ENCODE measurements at places on chromosomes 2 and 18. TPM values are rescaled to one million over a fixed set of nuclear protein-coding genes. Genes with fewer than 3 reads are reported as not detected.

LBX2 gene
- 0.24 TPM for total RNA-seq

GAREM1 gene
- total RNA-seq, result 5.6 TPM

C1QL2 gene
- total RNA-seq, result 0.69 TPM

MC5R gene
- not detected for total RNA-seq

TUBA3D gene
- total RNA-seq, result not detected

REEP1 gene
- 1.6 TPM for total RNA-seq

DNA sequence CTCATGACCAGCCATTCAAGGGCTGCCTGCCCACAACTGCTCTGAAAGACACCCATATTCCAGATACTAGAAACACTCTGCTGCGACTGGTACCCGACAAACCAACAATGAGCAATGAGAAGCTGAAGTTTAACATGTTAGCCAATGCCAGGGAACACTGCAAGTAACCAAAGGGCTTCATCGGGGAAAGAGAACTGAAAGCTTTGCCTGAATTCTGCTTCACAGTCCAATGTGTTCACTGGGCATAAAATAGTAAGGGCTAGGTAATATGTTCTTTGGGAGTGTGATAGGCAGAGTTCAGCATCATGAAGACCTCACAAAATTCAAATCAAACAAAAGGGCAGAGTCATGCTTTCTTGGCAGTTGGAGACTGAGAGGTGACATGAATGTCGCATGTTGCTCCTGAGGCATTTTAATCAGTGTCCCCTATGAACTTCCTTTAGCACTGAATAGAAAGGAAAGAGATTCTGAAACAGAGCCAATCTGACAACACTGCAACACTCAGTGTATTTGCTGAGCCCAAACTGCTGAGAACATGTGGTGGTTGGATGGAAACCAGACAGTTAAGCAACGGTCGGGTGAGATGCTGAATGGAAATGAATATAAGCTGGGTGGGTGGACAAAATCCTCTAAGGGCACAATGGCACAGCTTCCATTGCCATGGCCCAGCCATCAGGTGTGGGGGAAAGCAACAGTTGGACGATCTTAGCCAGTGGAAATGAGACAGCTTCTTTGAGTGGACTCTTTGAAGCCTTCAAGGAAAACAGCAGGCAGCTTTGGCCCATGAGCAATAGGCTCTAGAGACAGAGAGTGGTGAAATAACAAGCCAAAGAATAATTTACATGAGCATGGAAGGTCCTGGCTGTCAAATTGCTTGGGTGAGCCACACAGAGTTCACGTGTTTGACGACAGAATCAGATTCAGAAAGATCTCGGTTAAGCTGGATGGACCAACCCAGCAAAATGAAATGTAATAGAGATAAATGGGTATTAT, 277.5 kb downstream of the AFF3 start:
- DNase-seq, result no peak
- no peak overlapping the region for H3K27ac ChIP-seq
- H3K4me3 ChIP-seq, result no peak overlapping the region
- H3K36me3 ChIP-seq, result no peaks in the 10 kb centered on the region
- H3K4me1 ChIP-seq, result no peaks in the 10 kb centered on the region

- no peak for DNase-seq
- no peak overlapping the region for H3K4me3 ChIP-seq
- no peak overlapping the region for H3K27ac ChIP-seq
- no peaks in the 10 kb centered on the region for H3K27me3 ChIP-seq
Measured at GRCh38 chr2:6163932-6164331, 471.7 kb downstream of the SOX11 start.

GRCh38 chr2:43537137-43537536, 58.7 kb downstream of the THADA start:
- DNase-seq, result no peak
- no peaks in the 10 kb centered on the region for H3K4me1 ChIP-seq
- no peak overlapping the region for H3K27ac ChIP-seq
- no peak overlapping the region for H3K4me3 ChIP-seq

GRCh38 chr2:71277536-71278103, 50.7 kb upstream of the PAIP2B start:
- H3K4me3 ChIP-seq, result peak overlapping the region; percentile 52
- H3K4me1 ChIP-seq, result peaks cover 39% of the 10 kb centered on the region
- H3K36me3 ChIP-seq, result no peaks in the 10 kb centered on the region
- no peak overlapping the region for H3K27ac ChIP-seq
- H3K27me3 ChIP-seq, result peaks cover 25% of the 10 kb centered on the region
- peak; percentile 82 for DNase-seq

DNA sequence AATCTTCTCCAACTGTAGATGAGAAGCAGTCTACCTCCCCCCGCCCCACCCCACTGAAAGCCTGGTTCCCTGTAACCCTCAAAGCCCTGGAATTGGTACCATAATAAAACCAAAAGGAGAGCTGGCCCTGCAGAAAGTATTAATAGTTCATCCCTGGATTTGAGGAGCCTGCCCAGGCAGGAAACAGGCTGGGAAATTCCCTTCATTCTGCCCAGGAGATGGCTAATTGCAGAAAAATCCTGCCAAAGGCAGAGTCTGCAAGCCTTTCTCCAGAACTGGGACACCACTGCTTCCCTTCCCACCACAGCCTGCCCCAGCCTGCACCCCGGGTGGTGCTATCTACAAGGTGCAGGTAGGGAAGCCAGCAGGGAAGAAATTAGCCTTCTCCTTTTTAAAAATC, 16.3 kb downstream of the GKN2 start:
- no peak overlapping the region for H3K4me3 ChIP-seq
- no peaks in the 10 kb centered on the region for H3K27me3 ChIP-seq
- H3K4me1 ChIP-seq, result no peaks in the 10 kb centered on the region
- DNase-seq, result no peak

DNA sequence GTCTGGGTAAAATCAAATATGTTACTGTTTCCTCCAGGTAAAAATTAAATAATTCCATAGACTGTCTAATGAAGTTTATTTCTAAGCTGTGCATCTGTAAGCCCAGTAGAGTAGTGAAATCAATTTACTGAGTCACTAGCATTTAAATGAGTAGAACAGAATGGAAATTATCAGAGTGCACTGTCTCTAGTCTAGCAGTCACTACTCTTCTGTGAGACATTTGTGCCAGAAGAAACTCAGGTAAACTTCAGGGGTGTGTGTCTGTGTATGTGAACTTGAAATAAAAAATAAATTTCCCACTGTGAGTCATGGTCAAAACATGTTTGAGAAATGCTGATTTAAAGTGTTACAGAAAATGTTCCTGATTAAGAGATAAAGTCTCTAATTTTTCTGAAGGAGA, 146.4 kb downstream of the RIF1 start:
- H3K4me3 ChIP-seq, result no peak overlapping the region
- H3K27me3 ChIP-seq, result no peaks in the 10 kb centered on the region
- H3K27ac ChIP-seq, result no peak overlapping the region
- DNase-seq, result no peak
- no peaks in the 10 kb centered on the region for H3K4me1 ChIP-seq

DNA sequence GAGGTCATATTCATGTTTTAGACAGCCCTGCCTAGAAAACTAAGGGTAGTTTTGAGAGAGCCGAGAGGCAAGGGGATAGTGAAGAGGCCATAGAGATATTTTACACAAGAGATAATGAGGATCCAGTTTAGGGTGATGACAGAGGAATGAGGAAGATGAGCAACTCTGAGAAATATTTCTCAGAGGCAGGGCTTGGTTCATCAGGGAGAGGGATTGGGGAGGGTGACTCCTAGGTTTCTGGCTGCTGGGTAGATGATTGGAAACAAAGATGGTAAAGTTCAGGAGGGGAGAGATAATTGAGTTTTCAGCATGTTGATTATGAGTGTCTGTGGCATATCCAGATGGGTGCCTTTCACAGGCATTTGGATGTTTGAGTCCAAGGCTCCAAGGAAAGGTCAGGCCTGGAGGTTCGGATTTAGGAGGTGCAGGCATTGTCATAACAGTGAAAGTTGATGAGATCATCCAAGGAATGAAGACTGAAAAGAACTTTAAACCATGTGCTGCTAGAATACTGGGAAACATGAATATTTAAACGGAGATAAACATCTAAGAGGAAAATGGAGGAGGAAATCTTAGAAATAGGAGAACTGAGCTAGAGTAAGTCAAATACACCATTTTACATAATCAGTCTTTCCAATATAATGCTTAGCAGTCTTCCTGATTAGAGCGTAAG, 7.4 kb downstream of the MYL12B start:
- H3K4me1 ChIP-seq, result peaks cover 5% of the 10 kb centered on the region
- H3K27ac ChIP-seq, result no peak overlapping the region
- DNase-seq, result no peak
- H3K4me3 ChIP-seq, result no peak overlapping the region
- H3K36me3 ChIP-seq, result peaks cover 11% of the 10 kb centered on the region

GRCh38 chr2:237422309-237422708, 8.3 kb upstream of the COL6A3 start:
- H3K36me3 ChIP-seq, result no peaks in the 10 kb centered on the region
- peaks cover 7% of the 10 kb centered on the region for H3K4me1 ChIP-seq
- H3K4me3 ChIP-seq, result no peak overlapping the region
- H3K27ac ChIP-seq, result no peak overlapping the region
- DNase-seq, result no peak
- no peaks in the 10 kb centered on the region for H3K27me3 ChIP-seq

DNA sequence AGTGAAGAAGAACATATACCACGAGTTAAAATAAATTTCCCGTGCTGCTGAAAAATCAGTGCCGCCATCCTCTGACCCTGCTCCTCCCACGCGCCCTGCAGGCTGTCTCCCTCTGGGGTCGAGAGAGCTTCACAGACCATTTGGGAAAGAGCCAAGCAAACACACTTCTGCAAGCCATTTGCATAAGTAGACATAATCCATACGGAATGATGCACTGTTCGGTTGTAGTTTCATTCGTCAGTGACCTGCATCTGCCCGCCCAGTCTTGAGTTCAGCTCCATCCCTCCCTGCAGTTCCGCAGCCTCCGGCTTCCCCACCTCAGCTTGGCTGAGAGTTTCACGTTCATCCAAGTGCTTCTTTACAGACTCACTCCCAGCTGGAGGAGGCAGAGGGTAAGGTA, 69.6 kb downstream of the TRAPPC12 start:
- no peak overlapping the region for H3K4me3 ChIP-seq
- H3K36me3 ChIP-seq, result 0 out of 2 replicates have a peak, but pooled peaks cover 5% of the 10 kb centered on the region
- H3K27me3 ChIP-seq, result no peaks in the 10 kb centered on the region
- H3K4me1 ChIP-seq, result no peaks in the 10 kb centered on the region
- no peak overlapping the region for H3K27ac ChIP-seq

DNA sequence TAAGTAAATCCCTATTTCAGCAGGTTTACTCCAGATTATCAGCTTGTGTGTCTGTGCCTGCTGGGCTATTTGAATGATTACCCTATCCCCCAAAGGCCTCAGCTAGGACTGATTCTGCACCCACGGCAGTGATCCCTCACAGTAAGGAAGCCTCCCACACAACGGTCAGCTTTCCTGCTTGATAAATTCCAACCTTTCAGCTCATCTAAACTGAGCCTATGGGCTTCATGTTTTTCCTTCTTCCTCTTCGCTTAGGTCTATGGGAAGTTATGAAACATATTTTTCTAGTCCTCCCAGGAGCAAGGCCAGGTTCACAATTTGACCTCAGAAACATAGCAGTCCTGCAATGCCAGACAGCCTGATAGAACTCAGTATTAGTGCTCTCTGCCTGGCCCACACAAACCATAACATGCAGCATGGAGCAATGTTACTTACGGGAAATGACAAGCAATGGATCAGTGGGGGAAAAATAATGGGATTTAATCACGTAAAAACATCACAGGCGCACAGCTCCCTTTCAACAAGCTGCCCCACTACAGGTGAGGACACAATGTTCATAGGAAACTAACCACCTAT, 170.9 kb downstream of the ZNF521 start:
- H3K27me3 ChIP-seq, result no peaks in the 10 kb centered on the region
- no peak for DNase-seq
- peaks cover 4% of the 10 kb centered on the region for H3K4me1 ChIP-seq
- no peaks in the 10 kb centered on the region for H3K36me3 ChIP-seq
- no peak overlapping the region for H3K4me3 ChIP-seq

DNA sequence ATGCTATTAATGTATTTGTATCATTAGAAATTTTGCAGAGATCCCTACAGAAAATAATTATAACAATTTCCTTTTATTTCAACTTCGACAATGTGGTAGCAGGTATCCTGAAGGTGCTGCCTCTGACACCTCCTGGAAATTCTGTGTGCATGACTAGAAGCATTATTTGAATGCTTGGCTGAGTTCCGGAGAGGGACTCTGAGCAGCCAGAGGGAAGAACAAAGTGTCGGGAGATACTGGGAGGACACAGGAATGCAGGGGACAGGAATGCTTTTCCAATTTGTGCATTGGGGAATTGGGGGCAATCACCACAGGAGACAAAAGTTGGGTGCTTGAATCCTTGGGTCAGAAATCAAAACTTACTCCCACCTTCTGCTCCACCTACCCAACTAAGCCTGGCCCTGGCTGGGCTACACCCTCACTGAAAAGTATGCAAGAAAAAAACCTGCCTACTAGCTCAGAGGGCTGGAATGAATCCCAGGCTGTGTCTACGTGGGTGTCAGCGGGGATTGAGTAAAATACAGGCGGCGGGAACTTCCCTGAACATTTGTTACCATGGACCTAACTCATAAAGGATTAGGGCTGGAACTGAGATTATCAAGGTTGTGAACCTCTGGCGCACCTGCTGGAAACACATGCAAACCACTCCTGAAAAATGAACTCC, 299.3 kb downstream of the SOX11 start:
- H3K36me3 ChIP-seq, result no peaks in the 10 kb centered on the region
- H3K27ac ChIP-seq, result no peak overlapping the region
- no peak overlapping the region for H3K4me3 ChIP-seq
- no peaks in the 10 kb centered on the region for H3K4me1 ChIP-seq
- H3K27me3 ChIP-seq, result no peaks in the 10 kb centered on the region

GRCh38 chr2:54768772-54769428, 45.4 kb downstream of the EML6 start:
- H3K27ac ChIP-seq, result no peak overlapping the region
- no peak for DNase-seq
- no peaks in the 10 kb centered on the region for H3K4me1 ChIP-seq
- no peaks in the 10 kb centered on the region for H3K27me3 ChIP-seq

DNA sequence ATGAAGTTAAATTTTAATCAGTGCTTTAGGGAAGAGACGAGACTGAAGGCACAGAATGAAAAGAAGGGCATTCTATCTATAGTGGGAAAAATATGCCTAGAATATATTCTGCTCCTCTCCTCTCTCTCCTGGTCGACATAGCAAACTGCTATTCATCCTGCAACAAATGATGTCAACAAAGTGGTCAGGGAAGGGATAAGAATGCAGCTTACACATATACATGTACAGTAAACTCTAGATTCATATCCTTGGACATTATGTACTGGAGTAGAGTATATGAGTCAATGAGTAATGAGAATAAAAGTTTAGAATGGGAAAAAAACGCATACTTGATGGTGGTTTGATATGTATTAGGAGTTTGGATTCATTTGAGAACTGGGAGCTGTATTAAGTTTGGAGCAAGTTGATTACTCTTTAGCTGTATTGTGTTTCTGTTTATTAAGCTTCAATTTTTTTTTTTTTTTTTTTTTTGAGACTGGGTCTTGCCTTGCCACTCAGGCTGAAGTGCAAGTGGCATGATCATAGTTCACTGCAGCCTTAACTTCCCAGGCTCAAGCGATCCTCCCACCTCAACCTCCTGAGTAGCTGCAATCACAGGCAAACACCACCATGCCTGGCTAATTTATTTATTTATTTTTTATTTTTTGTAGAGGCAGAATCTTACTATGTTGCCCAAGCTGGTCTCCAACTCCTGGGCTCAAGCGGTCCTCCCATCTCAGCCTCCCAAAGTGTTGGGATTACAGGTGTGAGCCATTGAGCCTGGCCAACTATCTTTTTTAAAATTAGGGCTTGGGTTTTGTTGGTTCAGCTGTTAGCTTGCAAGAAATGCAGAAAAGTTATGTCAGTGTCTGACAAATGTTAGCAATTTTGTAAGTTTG, 53.8 kb downstream of the STAT1 start:
- no peak overlapping the region for H3K4me3 ChIP-seq
- no peak overlapping the region for H3K27ac ChIP-seq
- DNase-seq, result no peak
- H3K27me3 ChIP-seq, result no peaks in the 10 kb centered on the region
- H3K4me1 ChIP-seq, result no peaks in the 10 kb centered on the region

- no peaks in the 10 kb centered on the region for H3K4me1 ChIP-seq
- H3K27me3 ChIP-seq, result no peaks in the 10 kb centered on the region
- no peaks in the 10 kb centered on the region for H3K36me3 ChIP-seq
- no peak overlapping the region for H3K4me3 ChIP-seq
Measured at GRCh38 chr2:241762933-241763369, 13.7 kb upstream of the GAL3ST2 start.
